NCI-H1105 treated with DMSO at 0.1 percent for 48 hours (cell line): ENCODE measurements at places on chromosomes 1 and 21.

DNA sequence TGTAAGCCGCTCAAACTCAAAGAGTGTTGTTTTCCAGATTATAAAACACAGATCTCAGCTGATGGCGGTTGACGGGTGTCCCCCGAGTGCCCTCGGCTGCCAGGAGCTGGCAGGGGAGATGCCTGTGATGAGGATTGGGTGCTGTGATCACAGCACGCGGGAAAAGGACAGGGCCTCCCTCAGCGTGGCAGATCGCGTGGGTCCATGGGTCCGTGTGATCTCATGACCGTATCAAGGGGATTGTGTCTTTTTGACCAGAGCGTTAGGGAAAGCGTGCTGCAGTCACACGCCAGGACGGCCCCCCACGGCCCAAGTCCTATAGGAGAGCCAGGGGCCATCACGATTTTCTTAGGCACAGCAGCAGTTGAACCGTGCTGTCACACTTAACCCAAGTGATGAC lies 51.9 kb downstream of the PDE9A start:
- no peak for DNase-seq

DNA sequence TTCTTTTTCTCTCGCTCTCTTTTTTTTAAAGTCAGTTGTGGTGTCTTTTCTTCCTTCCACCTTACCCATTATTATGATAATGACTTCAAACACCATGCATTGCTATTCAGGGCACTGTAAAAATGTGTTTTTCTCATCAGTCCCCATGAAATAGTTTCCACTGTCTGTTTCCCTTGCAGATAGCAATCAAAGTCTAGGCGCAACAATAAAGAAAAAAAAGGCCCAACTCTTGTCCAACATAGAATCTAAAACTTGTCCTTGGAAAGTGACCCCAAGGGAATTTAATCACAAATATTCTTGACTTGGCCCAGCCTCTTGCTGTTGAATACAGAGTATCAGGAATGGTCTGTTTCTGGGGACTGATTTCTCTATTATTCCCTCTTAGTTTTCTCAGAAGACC lies 382.5 kb downstream of the PLPP3 start:
- DNase-seq = no peak

- DNase-seq = no peak
Observed at GRCh38 chr1:180615493-180616290, 16.1 kb upstream of the XPR1 start.

- no peak for DNase-seq
Observed at GRCh38 chr1:41534181-41535076, 49.9 kb upstream of the EDN2 start.

DNA sequence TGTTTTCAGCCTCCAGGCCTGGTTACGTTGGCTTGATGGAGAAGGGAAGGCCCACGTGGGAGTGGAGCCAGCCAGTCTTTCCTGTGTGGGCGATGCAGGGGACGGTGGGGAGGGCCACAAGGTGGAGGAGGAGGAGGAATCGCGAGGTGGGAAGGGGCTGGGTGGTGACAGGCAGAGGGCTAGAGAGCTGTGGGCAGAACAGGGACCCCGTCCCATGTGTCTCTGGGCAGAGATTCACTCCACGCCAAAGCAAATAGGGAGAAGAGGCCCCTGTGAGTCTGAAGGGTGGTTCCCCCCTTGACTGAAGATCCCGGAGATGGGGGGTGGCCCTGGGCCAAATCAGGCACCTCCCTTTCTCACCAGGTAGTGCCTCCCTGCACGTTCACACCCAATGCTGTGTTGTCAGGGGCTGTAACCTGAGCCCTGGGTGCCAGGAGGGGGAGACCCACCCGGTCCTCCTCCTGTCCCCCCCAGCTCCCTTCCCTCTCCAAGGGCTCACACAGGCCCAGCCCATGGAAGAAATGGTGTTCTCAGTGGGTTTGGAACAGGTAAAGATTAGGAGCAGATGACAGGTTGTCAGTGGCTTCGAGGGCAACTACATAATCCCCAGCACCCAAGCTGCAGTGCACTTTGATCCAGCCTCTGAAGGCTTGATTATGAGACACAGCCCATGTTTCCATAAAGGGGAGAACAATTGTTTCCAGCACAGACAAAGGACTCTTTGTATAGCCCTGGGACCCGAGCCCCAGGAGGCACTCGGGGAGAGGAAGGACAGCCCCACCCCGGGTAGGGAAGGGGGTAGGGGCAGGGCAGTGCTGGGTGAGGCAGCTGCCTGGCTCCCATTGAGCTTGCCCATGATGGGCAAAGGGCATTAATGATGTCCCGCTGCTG lies 37.7 kb upstream of the GPR37L1 start:
- DNase-seq = peak; percentile 74

DNA sequence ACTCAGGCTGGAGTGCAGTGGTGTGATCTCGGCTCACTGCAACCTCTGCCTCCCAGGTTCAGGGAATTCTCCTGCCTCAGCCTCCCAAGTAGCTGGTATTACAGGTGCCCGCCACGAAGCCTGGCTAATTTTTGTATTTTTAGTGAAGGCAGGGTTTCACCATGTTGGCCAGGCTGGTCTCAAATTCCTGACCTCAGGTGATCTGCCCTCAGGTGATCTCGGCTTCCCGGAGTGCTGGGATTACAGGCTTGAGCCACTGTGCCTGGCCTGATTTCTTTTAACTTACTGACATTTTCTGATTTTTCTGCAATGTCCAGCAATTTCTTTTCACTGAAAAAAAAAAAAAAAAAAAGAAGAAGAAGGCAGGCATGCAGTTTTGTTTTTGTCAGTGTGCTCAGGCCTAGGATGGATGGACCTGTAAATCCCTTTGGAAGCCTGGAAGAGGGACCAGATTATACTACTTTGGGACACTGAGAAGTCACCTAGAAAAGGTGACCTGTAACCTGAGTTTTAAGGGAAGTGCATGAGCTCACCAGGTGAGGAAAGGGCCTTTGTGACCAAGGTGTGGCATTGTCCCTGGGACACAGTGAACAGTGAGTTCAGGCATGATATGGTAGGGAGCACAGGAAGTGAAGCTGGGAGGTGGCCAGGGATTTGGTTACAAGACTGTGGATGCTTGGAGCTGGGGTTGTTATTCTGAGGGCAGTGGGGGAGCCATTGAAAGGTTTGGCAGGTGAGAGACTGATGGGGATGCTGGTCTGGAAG lies 2.7 kb upstream of the TMEM61 start:
- no peak for DNase-seq

GRCh38 chr1:101193733-101194169 lies 43.1 kb upstream of the S1PR1 start:
- no peak for DNase-seq

GRCh38 chr1:52601991-52602855 lies at the start of gene GPX7:
Gene GPX7 (plus strand): TSS chr1:52602371. CDS start chr1:52602410, 39 bp downstream.
- peak; percentile 55 for DNase-seq

GRCh38 chr1:48246727-48247126 lies 24.2 kb downstream of the SLC5A9 start:
- peak; percentile 59 for DNase-seq

GRCh38 chr1:67908250-67908936 lies 75.1 kb upstream of the GNG12 start:
- DNase-seq = no peak

DNA sequence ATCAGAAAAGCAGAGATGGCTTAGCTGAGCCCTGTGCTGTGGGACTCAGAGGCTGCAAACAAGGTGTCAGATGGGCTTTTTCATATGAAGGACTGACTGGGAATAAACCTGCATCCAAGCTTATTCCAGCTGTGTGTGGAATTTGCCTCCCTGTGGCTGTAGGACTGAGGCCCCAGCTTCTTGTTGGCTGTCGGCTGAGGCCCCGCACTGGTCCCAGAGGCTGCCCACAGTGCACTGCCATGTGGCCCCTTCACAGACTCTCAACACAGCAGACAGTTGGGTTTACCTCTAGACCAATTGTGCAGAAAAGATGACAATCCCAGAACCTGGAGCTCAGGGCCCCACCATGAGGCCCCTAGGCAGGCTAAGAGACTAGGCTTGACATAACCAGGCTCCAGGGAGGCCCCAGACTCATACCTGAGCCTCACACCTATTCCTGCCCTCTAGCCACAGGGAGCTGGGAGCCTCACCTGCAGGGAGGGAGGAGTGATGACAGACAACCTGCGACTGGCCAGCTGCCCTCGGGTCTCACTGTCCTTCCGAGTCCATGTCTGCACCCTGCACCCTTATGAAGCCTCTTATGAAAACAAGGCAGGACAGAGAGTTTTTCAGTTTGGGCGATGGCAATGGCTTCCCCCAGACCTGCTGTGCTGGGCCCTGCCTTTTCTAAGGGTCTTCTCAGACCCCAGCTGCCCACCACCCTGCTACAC lies 615.5 kb downstream of the NPHP4 start:
- DNase-seq = no peak

DNA sequence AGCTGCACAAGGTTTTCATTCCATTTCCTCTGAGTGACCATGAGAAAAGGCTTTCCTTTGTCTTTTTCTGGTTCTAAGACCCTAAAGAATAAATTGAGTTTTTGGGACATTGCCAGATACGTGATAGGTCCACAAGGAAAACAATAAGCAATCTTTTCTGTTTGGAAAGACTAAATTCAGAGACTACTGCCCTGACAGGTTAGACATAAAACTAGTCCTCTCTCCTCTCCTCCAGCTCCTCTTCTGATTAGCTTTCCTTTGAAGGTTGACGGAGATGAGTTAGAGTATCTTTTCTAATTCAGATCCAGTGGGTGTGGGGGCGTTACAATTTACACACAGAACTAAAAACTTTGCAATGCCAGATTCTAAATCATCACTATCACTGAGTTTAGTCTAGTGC lies 57.8 kb upstream of the C1orf53 start:
- DNase-seq = no peak

DNA sequence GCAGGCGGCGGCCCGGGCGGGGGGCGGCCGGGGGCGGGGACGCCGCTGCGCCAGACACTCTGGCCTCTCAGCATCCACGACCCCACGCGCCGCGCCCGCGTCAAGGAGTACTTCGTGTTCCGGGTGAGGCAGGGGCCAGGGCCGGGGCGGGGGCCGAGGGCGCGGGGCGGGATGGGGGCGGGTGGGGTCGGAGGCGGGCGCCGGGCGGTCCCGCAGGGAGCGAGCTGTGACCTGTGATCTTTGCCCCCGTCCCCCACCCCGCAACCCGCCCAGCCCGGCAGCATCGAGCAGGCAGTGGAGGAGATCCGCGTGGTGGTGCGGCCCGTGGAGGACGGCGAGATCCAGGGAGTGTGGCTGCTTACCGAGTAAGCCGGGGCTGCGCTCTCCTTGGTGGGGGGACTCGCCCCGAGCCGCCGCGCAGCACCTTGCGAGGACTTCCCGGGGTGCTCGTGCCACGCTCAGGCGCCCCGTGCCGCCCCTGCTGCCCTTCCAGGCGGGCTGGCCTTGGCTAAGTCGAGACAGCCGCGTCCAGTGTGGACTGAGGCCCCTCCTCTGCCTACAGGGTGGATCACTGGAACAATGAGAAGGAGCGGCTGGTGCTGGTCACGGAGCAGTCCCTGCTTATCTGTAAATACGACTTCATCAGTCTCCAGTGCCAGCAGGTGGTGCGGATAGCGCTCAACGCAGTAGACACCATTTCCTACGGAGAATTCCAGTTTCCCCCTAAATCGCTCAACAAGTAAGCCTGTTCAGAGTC lies 514 bp downstream of the TPRG1L start:
- peak; percentile 51 for DNase-seq

DNA sequence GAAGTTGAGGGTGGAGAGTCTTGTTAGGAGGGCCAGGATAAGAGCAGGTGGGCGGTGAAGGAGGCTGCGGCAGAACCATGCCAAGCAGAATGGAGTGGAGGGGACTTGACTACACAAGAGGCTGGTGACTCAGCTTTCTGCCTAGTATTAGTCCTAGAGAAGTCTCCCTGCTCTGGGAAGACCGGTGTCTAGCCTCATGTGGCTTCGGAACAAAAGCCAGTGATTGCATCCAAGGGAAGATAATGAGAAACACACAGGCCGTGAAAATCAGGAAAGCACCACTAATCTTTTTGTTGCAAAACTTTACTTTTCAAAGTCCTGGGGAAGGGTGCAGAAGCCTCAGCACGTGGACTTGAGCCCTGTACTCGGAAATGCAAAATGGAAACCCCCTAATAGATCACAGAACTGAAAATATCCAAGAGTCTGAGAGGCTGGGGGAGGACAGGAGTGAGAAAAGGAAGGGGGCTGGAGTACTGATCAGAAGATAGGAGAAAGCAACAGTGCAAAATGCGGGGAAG lies 31.4 kb downstream of the DDR2 start:
- no peak for DNase-seq

- no peak for DNase-seq
Observed at GRCh38 chr1:223419561-223419960, 26.3 kb downstream of the CCDC185 start.

DNA sequence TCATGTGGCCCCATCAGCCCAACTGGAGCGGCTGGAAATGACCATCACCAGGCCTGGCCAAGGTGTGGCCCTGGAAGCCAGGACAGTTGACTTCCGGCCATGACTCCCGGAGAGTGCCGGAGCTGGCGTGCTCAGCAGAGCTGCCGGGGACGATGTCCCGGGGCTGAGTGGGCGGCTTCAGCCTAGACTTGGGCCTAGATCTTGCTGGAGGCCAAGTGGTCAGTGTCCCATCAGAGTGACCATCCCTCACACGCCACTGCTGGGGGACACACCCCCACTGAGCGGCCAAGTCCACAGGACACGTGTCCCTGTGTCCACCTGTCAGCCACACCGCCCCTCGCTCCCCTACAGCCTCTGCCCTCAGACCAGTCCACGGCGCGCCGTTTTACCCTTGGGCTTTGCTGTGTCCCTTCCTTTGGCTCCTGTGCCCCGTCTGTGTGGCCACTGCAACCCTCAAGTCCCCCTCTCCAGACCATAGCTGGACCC lies 4.0 kb downstream of the FAAP20 start:
- DNase-seq = no peak

DNA sequence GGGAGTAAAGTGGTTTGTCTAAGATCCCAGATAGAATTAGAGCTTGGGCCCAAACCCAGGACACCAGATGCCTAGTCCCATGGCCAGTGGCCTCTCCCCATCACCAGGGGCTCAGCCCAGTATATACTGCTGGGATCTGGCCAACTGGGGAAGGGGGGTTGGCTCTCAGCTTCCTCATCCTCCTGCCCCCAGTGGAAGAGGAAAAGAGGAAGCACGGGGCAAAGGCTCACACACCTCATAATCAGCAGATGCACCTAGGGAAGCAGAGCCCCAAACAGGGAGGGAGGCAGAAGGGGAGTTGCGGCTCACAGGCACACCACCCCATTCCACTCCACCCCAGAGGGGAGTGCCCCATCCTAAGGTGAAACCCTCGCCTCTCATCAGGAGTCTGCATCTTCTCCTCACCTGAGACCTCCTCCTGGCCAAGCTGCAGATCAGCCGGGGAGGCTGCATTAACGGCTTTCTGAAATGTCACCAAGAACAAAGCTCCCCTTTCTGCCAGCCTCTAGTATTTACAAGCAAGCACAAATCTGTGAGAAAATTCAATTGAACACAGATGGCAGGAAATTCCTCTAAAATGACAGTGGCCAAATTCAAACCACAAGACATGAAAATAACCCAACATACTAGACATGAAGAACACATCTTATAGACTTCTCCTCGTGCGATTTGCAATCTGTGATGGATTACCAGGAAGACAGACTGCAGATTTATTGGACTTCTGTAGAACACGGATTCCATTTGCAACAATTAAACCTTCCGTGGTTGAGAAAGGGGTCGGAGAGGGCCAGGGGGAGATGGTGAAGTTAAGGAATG lies 82.8 kb downstream of the GLIS1 start:
- DNase-seq = no peak

- DNase-seq = no peak
Observed at GRCh38 chr1:151815716-151816327, 10.6 kb upstream of the LINGO4 start.
